ENCODE measurements at places on chromosomes 11 and 22. TPM values are rescaled to one million over a fixed set of nuclear protein-coding genes. Genes with fewer than 3 reads are reported as not detected.

Gene GAB4
- total RNA-seq: not detected

Gene PRG2
- total RNA-seq: 2.3 TPM

Gene SFI1
- 13.8 TPM for total RNA-seq

Gene CCDC85B
- 108 TPM for total RNA-seq

Gene P2RX6
- total RNA-seq: 2.7 TPM

Gene SCGB1D2
- not detected for total RNA-seq

Gene CLMP
- 324 TPM for total RNA-seq

Gene SYT12
- 2.0 TPM for total RNA-seq

Gene GNAZ
- 0.96 TPM for total RNA-seq
